ENCODE measurements at places on chromosomes 3 and 15. TPM values are rescaled to one million over a fixed set of nuclear protein-coding genes. Genes with fewer than 3 reads are reported as not detected.

DNA sequence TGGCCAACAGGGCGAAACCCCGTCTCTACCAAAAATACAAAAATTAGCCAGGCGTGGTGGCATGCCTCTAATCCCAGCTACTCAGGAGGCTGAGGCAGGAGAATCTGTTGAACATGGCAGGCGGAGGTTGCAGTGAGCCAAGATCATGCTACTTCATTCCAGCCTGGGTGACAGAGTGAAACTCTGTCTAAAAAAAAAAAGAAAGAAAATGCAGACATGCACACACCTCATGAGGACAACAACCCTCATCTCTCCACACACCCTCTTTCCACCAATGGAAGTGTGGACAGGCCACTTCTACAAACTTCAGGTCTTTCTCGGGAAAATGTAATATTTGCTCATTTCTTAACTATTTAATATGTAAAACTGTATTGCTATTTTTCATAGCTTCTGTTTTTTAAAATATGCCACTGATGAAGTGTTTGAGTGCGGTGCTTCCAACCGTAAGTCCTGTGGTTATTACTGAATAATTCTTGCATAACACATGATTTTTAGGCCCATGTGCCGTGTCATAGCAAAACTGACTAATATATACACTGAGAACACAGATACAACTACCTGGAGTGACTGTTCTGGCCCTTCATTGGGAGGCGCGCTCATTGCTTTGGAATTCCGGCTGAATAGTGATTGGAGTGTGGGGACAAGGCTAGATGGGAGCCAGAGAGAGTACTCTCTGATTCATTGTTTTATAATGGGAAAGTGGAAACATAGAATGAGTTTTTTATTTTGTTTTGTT, 23.1 kb downstream of the LRRC31 start:
- no peak for DNase-seq

- DNase-seq = no peak
These were observed 530.0 kb downstream of the MECOM start for GRCh38 chr3:169133178-169134161.

- DNase-seq = no peak
These were observed 66.1 kb downstream of the LARS2 start for GRCh38 chr3:45454466-45454865.

- no peak for DNase-seq
These were observed 15.9 kb downstream of the PPM1L start for GRCh38 chr3:160771811-160772459.

- DNase-seq = no peak
These were observed 725.9 kb upstream of the NR2F2 start for GRCh38 chr15:95604634-95605036.

DNA sequence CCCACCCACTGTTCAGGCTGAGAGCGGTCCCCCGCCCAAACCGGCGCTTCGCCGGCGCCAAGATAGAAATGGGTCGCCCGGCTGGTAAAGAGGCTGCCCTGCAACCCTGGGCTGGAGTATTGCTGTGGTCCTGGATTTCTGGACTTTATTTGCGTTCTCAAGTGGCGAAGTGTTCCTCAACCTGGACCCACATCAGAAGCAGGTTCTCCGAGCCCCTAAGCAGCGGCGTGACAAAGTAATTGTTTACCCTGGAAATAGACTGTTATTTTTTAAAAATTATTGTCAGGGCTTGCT, 481 bp upstream of the DYNC1LI1 start:
- DNase-seq = no peak

GRCh38 chr3:31377045-31377642, 155.6 kb upstream of the STT3B start:
- DNase-seq = no peak

DNA sequence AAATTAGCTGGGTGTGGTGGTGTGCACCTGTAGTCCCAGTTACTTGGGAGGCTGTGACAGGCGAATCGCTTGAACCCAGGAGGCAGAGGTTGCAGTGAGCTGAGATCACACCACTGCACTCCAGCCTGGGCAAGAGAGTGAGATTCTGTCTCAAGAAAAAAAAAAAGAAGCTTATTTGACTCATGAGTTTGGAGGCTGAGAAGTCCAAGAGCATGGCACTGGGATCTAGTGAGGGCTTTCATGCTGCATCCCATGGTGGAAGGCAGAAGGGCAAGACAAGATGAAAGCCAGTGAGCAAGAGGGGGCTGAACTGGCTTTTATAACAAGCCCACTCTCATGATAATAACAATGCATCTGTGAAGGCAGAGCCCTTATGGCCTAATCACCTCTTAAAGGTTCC, 33.4 kb downstream of the SEC62 start:
- DNase-seq = no peak

DNA sequence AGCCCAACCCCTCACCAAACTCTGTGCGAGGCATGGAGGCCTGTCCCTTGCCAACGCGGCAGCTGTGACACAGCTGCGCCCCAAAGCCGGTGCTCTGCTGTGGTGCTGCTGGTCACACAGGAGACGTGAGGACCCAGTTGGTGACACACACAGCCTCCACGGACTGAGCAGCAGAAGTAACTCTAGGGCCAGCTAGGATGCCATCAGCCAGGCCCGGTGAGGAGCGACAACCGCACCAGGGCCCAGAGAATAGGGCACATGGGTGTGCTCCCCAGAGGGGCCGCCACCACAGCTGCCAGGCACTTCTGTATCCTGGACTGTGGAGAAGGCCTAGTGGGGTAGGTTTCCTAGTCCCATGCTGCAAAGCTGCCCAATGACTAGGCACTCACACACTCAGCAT, 10.7 kb downstream of the ZXDC start:
- DNase-seq = peak; percentile 50

DNA sequence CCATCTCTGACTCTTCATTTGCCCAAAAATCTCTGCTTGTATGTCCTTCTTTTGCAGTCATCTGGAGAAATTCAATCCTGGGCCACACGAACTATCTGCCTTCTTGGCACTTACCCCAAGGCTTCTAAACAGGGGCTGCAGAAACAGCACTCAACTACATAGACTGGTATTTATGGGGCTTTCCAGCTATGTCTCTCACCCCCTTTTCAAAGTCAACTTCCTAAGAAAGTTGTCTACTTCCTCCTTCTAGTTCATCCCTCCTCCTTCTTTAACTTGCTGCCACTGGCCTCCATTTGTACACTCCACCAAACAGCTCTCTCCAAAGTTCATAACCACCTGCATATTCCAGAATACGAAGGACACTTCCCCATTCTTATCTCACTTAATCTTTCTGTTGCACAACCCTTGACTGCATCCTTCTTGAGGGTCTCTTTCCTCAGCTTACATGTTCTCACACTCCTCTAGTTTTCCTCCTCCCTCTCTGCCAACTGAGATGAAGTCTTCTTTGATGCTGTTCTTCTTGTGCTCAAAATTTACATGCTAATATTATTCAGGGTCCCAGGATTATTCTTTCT, 55.2 kb downstream of the PLD1 start:
- DNase-seq = no peak

- no peak for DNase-seq
These were observed 65.7 kb downstream of the RARB start for GRCh38 chr3:25493786-25494185.

DNA sequence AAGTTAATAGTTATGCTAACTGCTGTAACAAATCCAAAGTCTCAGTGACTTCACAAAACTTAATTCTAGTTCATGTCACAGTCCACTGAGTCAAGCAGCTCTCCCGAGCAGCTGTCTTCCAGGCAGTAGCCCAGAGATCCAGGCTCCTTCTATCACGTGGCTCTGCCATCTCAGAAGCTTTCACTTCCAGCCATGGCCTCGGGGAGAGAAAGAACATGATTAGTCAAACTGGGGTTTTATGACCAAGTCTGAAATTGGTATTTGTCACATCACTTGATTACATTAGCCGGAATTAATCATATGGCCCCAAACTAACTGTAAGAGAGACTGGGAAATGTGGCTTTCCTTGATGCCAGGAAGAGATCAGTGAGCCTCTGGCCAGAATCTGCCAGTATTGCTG, 70.2 kb upstream of the DGKG start:
- DNase-seq = no peak

GRCh38 chr3:40780291-40780924, 255.6 kb downstream of the ZNF621 start:
- DNase-seq = peak; percentile 73

- no peak for DNase-seq
These were observed 30.4 kb downstream of the BHLHE40 start for GRCh38 chr3:5009506-5010109.

DNA sequence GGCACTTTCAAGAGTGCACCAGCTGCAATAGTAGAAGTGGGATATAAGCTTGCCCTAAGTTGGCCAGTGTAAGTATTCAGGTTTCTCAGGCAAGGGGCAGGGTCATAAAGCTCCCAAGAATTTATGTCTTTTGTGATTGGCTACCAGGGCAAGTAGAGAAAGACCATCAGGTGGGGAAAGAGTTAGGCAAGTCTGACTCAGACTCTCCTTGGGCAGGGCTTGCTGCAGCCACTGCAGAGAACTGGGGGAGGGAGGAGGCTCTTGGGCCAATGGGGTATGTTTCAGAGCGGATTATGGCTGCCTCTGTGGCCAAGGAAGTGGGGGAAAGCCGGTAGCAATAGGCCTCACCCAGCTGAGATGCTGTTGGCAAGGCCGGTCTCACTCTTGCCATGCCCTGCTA, 44.6 kb upstream of the SLC25A36 start:
- DNase-seq = no peak

DNA sequence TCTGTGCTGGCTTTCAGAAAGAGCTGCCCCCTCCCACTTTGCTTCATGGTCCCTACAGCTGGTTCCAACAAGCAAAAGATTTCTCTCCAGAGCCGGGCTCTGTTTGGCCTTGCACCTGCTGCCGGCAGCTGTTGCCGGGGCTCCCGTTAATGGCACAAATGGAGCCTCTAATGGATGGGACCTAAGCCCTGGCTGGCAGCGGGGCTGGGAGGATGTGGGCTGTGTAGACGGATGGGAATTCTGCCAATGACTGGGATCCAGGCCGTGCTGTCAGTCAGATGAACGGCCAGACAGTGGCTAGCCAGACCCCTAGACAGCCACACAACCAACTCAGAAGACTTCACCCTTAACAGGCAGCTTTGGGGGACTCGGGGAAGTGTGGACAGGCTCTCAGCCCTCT, 88.0 kb downstream of the RPLP1 start:
- DNase-seq = no peak

DNA sequence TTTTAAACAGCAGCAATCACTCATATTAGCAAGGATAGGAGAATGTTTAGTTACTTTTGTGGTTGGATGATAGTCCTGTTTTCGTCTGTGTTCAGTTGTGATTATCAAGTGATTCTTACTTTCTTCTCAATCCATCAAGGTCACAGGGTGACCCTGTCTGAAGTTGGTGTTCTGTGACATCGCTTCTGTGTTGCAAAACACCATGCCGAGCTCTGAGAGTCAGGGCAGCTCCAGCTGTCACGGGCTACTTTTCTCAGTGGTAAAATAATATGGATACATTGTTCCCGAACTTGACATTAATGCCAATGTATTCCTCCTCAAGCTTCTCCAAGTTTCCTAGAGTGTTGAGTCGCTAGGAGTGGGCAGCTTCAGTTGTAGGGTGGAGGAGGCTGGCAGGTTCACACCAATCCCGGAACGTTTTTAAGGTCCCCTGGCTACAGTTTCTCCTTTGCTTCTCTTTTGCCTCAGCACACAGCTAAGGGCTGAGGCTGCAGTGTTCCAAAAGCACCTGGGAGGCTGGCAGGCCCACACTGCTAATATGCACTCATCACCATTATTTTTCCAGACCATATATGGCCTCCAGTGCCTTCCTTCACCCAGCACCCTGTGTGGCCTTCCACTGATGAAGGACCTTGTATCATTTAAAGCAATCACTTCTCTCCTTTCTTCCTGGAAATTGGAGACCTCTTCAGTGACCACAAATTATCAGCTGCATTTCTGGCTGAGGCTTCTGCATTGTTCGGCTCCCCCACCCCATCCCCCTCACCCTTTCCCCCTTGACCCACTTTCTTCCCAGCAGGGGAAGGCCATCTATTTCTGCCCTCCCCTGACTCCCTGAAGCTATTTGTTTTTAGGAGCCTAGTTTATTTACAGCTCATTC, 25.8 kb downstream of the COLQ start:
- no peak for DNase-seq

- DNase-seq = no peak
These were observed 3.1 kb downstream of the RCCD1 start for GRCh38 chr15:90957791-90958190.

DNA sequence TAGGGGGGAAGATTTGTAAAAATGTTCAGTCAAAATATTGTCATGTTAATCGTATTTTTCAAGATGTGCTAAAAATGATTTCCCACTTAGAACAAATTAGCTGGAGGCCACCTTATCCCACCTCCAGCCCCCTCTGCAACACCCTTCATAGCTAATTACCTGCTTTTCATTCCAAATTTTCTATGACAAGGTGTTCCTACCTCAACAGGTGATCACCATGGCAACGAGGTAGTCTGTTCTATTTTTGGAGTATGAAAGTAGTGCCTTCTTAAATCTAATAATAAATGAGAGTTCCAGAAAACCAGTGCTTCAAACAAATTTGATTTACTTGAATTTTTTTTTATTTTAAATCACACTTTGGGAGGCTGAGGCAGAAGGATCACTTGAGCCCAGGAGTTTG, 149.8 kb downstream of the FNDC3B start:
- DNase-seq = no peak

- no peak for DNase-seq
These were observed 57.4 kb downstream of the ZNF148 start for GRCh38 chr3:125317761-125318160.

DNA sequence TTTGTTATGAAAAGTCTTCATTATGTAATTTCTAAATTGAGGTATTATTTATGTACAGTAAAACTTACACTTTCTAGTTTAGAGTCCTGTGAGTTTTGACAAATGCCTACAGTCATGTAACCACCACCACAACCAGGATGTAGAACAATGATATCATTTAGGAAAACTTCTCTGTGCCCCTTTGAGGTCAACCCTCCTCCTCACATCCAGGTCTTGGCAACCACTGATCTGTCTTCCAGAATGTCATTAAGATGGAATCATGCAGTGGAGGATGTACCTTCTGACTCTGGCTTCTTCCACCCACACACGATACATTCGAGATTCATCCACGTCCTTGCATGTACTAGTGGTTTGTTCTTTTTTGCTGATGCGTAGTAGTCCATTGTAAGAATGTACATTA, 23.2 kb downstream of the MINAR1 start:
- DNase-seq = no peak

GRCh38 chr15:37045859-37046740, 54.2 kb downstream of the MEIS2 start:
- no peak for DNase-seq

CLRN1 gene
- not detected for total RNA-seq

SLC25A20 gene
- 20.8 TPM for total RNA-seq

THSD4 gene
- 16.1 TPM for total RNA-seq

STARD5 gene
- total RNA-seq = 9.6 TPM

SCN11A gene
- total RNA-seq = not detected

NANOGP8 gene
- total RNA-seq = 1.6 TPM

CCDC39 gene
- 0.66 TPM for total RNA-seq

ST8SIA2 gene
- not detected for total RNA-seq

PRR20G gene
- total RNA-seq = not detected

VWA5B2 gene
- 15.8 TPM for total RNA-seq

PSTPIP1 gene
- 3.3 TPM for total RNA-seq

PCOLCE2 gene
- total RNA-seq = 1.6 TPM

PLOD2 gene
- 24.4 TPM for total RNA-seq

SLC9C1 gene
- total RNA-seq = not detected

INKA1 gene
- not detected for total RNA-seq

SERPINI2 gene
- 167 TPM for total RNA-seq

COX5A gene
- 61.5 TPM for total RNA-seq

LYZL4 gene
- total RNA-seq = not detected

POU1F1 gene
- total RNA-seq = not detected
